ENCODE measurements at places on chromosomes 1 and 21. TPM values are rescaled to one million over a fixed set of nuclear protein-coding genes. Genes with fewer than 3 reads are reported as not detected.

BNIPL gene
- total RNA-seq = not detected

GREM2 gene
- 0.30 TPM for total RNA-seq

SPAG17 gene
- total RNA-seq = under 0.01 TPM

DNA sequence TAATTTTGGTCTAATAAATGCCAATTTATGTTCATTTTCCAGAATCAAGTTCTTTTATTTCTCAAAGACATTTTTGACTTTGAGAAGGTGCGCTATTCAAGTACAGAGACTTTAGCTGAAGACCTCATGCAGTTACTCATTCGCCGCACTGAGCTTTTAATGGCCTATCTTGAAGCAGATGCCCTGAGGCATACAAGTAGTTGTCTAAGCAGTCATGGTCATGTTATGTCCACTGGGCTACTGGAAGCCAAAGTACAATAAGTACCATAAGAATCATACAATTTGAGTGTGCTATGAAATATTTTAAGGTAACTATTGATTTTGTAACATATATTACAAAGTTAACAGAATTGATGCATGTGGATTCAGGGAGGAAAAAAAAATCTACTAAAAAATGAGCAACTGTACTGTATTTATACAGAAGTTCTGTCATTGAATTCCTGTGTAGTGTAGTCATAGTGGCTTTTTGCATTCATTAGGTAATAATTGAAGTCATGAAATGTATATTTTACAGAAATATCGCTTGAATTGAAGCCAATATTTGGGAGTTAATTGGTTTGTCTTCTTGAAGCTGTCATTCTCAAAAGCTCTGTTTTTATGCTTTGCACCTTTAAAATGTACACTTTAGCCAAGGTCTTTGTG, 13.5 kb upstream of the NEXN start:
- no peak for DNase-seq

SLAMF6 gene
- 0.20 TPM for total RNA-seq

DNA sequence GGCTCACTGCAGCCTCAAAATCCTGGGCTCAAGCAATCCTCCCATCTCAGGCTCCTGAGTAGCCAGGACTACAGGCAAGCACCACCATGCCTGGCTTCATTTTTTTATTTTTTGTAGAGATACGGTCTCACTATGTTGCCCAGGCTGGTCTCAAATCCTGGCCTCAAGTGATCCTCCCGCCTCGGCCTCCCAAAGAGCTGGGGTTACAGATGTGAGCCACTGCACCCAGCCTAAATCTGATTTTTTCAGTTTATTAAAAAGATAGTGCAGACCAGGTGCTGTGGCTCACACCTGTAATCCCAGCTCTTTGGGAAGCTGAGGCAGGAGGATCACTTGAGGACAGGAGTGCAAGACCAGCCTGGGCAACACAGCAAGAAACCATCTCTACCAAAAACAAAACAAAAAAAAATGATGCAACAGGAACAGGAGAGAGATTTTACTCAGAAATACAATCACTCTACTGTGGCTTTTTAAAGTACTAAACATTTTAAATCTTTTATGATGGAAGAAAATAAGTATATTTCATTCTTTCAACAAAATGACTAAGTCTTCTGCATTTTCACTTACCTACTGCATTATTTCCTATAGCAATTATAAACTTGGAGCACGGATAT, 1.9 kb downstream of the PSMG1 start:
- DNase-seq = no peak

GRCh38 chr1:59394706-59395425, 98.0 kb downstream of the FGGY start:
- DNase-seq = no peak

GRCh38 chr1:117572546-117572945, 33.3 kb upstream of the TENT5C start:
- DNase-seq = no peak

MYOM3 gene
- not detected for total RNA-seq

FAM72A gene
- total RNA-seq = 1.3 TPM

AADACL4 gene
- total RNA-seq = not detected

GRCh38 chr1:53395671-53396215, 63.5 kb upstream of the DMRTB1 start:
- DNase-seq = no peak

HFM1 gene
- 2.4 TPM for total RNA-seq

GRCh38 chr21:36792505-36792967, 93.6 kb downstream of the SIM2 start:
- DNase-seq = no peak

TRIM58 gene
- 7.6 TPM for total RNA-seq

KMO gene
- 4.4 TPM for total RNA-seq

- no peak for DNase-seq
Measured at GRCh38 chr1:40803902-40804301, 20.3 kb downstream of the KCNQ4 start.

DNA sequence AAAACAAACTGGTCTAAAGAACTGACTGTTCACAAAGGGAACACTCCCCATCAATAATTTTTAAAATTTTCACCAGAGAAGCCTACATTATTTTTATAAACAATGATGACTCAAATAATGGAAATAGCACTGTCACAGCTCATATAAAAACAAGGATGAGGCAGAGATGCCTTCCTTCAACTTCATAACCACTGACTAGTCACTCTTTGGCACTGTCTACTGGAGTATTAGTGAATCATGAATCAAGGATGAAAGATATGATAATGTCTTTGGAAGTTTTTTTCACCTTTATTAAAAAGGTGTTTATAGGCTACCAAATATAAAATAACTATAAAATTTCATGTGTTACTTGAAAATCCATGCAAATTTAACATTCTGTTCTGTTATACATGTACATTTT, 316.9 kb downstream of the VAV3 start:
- no peak for DNase-seq

DNA sequence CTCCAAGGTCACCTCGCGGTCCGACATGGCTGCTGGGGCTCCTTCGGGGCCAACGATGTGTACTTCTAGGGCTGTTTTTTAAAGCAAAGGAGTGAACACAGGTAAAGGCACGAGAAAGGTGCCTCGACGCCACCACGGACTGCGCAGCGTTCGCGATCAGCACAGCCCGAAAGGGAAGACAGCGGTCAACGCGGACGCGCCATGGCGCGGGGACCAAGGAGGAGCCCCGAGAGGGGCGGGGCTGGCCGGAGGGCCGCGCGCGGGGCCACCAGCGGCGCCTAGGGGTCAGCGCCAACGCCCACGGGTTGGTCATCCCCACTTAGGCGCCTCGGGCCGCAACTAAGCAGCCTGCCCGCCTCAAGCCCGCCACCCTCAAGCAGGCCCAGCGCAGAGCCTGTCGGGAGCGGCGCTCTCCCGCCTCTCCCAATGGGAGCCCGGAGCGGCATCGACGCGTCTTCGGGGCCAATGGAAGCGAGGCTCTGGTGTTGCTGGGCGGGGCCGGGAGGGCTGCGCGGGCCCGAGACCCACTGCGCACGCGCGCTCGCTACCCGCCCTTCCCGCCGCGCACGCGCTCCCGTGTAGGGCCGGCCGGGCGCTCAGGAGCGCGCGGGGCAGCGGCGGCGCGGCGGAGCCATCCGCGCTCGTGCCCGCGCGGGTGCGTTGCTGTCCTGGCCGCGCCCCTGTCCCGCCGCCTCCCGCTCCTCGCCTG, at the start of gene DIP2A:
DIP2A (plus strand) TSS at position 577 of the 709 bp plus-strand sequence. CDS start 241 bp downstream, outside the sequence.
- DNase-seq = peak; percentile 84

PROK1 gene
- 4.6 TPM for total RNA-seq

DHRS3 gene
- total RNA-seq = 443 TPM

- DNase-seq = no peak
Measured at GRCh38 chr1:226360106-226360746, 47.7 kb downstream of the PARP1 start.

DNA sequence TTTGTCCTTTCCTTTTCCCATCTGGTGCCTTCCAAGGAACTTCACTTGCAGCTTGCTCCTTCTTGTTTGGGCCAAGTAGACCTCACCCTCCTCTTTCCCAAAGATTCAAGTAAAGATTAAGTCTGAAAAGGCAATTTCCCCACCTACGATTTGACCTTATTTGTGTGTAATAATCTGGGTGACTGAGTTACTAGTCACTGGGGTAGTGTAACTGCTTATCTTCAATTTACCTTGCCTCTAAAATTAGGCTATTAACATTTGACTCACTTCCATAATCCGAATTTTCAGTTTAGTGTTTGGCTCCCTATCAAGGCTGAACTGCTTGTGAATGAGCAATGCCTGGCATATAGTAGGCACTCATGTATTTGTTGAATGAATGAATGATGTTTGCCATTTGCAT, 59.6 kb downstream of the PLA2G4A start:
- DNase-seq = no peak

GRCh38 chr1:109193653-109194590, 19.8 kb upstream of the SARS1 start:
- DNase-seq = no peak

Data from tibial nerve (tissue), 4 donors.